Germinal center (tissue), 1 donor: ENCODE measurements at places on chromosomes 16 and 17.

- no peak for DNase-seq
These were observed 383.4 kb downstream of the CDH11 start for GRCh38 chr16:64738321-64738960.

GRCh38 chr17:7408252-7408727 is 645 bp downstream of the NLGN2 start:
- no peak for DNase-seq

DNA sequence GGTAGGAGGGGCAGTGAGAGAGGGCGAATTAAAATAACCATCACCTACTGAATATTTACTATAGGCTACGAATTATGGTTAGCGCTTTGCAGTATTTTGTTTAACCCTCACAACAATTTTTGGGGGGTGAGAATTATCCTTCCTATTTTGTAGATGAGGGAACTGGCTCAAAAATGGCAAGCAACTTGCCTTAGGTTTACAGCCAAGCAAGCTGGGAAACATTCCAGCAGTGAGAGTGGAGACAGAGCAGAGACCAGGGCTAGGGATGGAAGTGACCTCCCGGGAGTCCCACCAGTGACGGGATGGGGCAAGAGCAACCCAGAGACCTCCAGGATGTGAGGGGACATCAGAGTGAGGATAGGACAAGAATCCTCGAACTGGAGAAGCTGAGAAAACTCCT is 352 bp upstream of the VMO1 start:
- DNase-seq, result no peak

DNA sequence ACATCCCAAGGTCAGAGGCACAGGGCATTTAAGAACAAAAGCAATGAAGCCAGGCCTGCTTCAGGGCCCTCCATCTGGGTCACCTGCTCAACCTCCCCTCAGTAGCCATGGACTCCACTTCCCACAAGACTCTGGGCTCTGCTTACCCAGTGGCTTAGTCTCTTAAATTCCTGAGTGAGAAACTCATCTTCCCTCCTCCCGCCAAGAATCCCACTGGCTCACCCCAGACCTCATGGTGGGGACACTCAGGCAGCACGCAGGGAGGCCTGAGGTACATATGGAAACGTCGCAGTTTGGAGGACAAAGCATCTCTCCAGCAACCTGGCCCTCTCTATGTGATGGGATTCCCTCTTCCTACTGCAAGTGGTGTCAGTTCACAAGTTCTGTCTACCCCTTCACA is 326.7 kb upstream of the CDH5 start:
- DNase-seq, result no peak

GRCh38 chr16:8855051-8855786 is 13.6 kb downstream of the CARHSP1 start:
- DNase-seq, result no peak

- DNase-seq, result peak; percentile 47
These were observed 12.5 kb downstream of the CEP295NL start for GRCh38 chr17:78890498-78890897.

- no peak for DNase-seq
These were observed 7.9 kb downstream of the WFIKKN2 start for GRCh38 chr17:50843150-50843905.

DNA sequence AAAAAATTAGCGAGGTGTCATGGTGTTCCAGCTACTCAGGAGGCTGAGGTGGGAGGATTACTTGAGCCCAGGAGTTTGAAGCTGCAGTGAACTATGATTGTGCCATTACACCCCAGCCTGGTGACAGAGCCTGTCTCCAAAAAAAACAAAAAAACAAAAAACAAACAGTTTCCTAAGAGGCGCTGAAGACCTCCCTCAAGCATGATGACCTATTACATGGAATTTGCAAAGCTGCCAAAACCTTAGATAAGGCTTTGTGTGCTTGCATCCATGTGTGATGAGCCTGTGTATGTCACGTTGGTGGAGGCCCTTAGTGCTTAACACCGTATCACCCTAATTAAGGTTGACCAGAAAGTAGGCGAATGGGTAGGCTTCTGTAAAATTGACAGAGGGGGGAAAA is 143.5 kb downstream of the PPM1E start:
- DNase-seq, result no peak
